ENCODE measurements at places on chromosomes 2 and 18. TPM values are rescaled to one million over a fixed set of nuclear protein-coding genes. Genes with fewer than 3 reads are reported as not detected.
A peak's percentile ranks its signal among the peaks of the same experiment; 100 is the strongest.

The STARD6 gene
- not detected for total RNA-seq

- no peak overlapping the region for H3K4me3 ChIP-seq
- H3K4me1 ChIP-seq, result peaks cover 25% of the 10 kb centered on the region
These were observed 31.4 kb downstream of the ZCCHC2 start for GRCh38 chr18:62554061-62554815.

DNA sequence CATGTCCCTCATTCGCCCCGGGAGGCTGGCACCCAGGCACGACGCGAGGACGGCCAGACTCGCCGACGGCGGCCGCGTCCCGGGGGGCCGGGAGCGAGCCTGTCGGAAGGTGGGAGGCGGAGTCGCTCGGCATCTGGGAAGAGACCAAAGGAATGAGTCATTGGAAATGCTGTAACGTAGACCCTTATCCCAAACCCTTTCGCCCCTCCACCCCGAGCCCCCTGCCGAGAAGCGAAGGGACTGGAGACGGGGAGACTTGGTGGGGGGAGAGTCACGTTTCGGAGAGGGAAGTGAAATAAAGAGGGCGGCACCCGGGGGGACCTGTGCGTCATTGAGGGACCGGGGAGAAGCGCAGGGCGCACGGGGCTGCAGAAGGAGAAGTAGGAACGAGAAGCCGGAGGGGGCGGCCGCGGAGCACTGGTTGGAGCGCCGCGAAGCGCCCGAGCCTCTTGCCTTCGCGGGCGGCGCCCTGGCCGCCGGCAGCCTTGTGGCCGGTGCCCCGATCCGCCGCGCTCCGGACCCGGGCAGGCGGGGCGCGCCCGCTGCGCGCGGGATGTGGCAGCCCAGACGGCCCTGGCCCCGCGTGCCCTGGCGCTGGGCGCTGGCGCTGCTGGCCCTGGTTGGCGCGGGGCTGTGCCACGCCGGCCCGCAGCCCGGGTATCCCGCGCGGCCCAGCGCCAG, at the start of gene EMILIN2:
Gene EMILIN2 (plus strand): TSS at position 371 of the 681 bp plus-strand sequence. CDS start 183 bp downstream, at position 554.
- H3K27me3 ChIP-seq, result peaks cover 36% of the 10 kb centered on the region
- H3K36me3 ChIP-seq, result no peaks in the 10 kb centered on the region
- H3K27ac ChIP-seq, result no peak within 1 kb of the TSS

- H3K4me1 ChIP-seq, result no peaks in the 10 kb centered on the region
- H3K27ac ChIP-seq, result no peak within 1 kb of the TSS
- no peak for DNase-seq
These were observed at the start of gene INHA for GRCh38 chr2:219572237-219573001. INHA (plus strand) TSS chr2:219572310; CDS start chr2:219572375, 65 bp downstream.

The TRPM8 gene
- not detected for total RNA-seq

The RESP18 gene
- total RNA-seq, result not detected

The CERKL gene
- not detected for total RNA-seq

The SUCLG1 gene
- 59.2 TPM for total RNA-seq

DNA sequence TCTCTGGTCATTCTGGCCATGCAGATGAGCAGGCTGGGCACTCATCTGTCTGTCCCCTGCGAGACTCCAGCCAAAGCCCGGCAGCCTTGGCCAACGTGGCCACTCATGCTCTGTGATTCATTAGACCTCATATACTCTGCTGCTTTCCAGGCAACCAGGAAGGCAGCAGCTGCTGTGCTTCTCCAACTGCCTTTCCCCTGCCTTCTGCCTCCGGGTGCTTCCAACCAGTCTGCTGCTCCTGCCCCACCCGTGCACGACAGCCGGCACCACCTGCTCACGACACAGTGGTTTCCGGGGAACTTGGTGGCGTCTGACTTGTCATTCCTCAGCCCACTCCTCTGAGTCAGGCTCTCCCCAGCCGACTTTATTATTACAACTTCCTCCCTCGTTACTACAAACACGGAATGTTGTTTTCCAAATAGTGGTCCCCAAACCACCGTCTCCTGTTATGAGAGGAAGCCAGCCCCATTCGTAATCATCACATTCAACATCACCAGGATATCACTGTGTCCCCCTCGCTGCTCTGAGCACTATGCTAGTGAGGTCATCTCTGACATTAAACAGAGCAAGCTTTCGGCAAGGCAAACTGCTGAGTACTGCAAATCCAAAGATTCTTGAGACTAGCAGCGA, 392.4 kb downstream of the ALK start:
- H3K27me3 ChIP-seq, result no peaks in the 10 kb centered on the region
- H3K4me1 ChIP-seq, result no peaks in the 10 kb centered on the region
- H3K36me3 ChIP-seq, result no peaks in the 10 kb centered on the region
- no peak for DNase-seq
- no peak overlapping the region for H3K27ac ChIP-seq

The NR4A2 gene
- 1.0 TPM for total RNA-seq

The ABCG5 gene
- total RNA-seq, result not detected

The RAPGEF4 gene
- total RNA-seq, result 8.8 TPM

GRCh38 chr18:13544953-13545352, 181.4 kb downstream of the FAM210A start:
- H3K27me3 ChIP-seq, result no peaks in the 10 kb centered on the region
- no peaks in the 10 kb centered on the region for H3K4me1 ChIP-seq
- no peak overlapping the region for H3K27ac ChIP-seq
- no peak overlapping the region for H3K4me3 ChIP-seq
- no peaks in the 10 kb centered on the region for H3K36me3 ChIP-seq

DNA sequence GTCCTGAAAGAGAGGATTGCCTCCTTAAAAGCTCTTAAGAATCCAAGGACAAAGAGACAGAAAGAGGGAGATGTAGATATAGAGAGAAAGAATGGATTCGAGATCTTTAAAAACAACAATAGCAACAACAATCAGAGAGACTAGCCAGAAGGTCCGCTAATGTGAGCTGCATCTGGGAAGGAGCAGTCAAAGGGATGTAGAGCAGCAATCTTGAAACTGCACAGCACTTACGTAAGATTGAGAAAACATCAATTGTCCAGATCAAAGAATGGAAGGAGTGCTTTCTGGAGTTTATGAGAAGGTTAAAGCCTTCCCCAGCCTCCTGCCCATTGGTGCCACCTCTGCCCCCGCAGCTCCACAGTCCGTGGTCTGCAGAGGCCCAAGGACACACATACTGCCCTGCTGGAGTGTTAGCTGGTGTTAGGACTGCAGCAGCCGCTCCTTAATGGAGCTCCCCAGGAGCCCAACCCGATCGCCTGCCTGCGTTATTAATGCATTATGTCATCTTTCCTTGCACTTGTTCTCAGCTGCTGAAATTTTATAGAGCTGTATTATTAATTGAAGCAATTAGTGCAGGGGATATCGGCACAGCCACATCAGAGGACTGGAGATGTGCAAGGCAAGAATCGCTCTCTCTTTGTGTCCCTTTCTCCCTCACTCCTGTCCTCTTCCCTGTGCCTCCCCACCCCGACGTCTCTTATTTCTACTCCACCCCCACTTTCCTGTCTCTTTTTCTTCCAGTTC, 94.2 kb upstream of the STPG4 start:
- peaks cover 5% of the 10 kb centered on the region for H3K27me3 ChIP-seq
- no peak overlapping the region for H3K27ac ChIP-seq
- no peaks in the 10 kb centered on the region for H3K4me1 ChIP-seq

- no peaks in the 10 kb centered on the region for H3K27me3 ChIP-seq
- no peak overlapping the region for H3K4me3 ChIP-seq
- no peaks in the 10 kb centered on the region for H3K36me3 ChIP-seq
- H3K27ac ChIP-seq, result no peak overlapping the region
These were observed 125.0 kb downstream of the ETAA1 start for GRCh38 chr2:67522148-67522547.

The KCNK3 gene
- total RNA-seq, result not detected

The UGT1A4 gene
- not detected for total RNA-seq

DNA sequence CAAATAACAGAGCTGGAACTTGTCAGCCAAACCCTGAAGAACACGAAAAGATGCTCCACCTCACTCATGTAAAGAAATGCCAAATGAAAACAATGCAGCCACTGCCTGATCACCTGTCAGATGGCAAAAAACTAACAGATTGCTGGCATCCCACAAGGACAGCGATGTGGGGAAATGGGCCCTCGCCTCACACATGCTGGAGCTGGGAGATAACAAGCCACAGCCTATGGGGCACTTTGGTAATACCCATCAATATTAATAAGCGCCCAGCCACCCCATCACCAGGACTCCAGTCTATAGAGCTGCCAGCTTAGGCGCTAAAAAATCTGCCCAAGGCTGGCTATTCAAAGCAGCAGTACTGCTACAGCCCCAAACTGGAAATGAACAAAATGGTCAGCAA, 27.0 kb downstream of the TFCP2L1 start:
- peaks cover 3% of the 10 kb centered on the region for H3K27me3 ChIP-seq
- no peak overlapping the region for H3K4me3 ChIP-seq
- no peak for DNase-seq
- peaks cover 3% of the 10 kb centered on the region for H3K4me1 ChIP-seq
- no peaks in the 10 kb centered on the region for H3K36me3 ChIP-seq

The CIB4 gene
- total RNA-seq, result not detected

- H3K4me3 ChIP-seq, result no peak overlapping the region
- DNase-seq, result peak; percentile 5
- no peak overlapping the region for H3K27ac ChIP-seq
- no peaks in the 10 kb centered on the region for H3K27me3 ChIP-seq
These were observed 260.6 kb upstream of the LINC00305 start for GRCh38 chr18:64409511-64409910.

- peak; percentile 60 for DNase-seq
- peak overlapping the region; percentile 85 for H3K27ac ChIP-seq
- H3K4me1 ChIP-seq, result peaks cover 21% of the 10 kb centered on the region
- H3K36me3 ChIP-seq, result no peaks in the 10 kb centered on the region
- H3K27me3 ChIP-seq, result no peaks in the 10 kb centered on the region
These were observed 796 bp downstream of the MYO1B start for GRCh38 chr2:191245869-191246531.

DNA sequence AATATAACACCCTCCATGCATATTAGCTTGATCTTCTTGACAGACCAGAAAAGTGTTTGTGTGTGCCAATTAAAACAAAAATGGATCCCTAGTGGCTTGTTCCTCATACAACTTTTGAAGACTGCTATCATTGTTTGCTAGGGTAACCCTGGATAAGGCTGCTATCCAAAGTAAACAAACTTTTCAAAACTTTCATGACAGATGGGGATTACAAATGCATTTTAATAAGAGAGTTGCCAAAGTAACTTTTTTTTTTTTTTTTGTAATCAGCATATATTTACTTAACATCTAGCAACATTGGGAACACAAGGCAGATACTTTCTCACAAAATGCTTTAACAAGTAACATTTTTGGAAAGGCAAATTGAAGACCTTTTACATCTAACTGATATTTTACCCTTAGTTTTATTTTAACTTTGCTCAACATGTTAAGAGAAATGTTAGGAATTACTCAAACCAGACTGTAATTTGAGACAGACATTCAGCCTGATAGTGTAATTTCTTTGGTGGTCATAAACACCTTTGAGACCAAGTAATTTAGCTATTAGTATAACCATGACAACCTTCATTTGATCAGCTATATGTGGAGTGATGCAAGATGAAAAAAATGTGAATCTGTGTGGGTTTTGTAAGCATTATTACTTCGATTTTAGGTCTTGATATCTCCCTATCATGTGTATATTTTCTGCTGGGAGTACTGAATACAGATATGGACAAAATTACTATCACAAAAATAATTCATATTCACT, 300.9 kb downstream of the ARHGAP15 start:
- H3K27me3 ChIP-seq, result no peaks in the 10 kb centered on the region
- no peaks in the 10 kb centered on the region for H3K36me3 ChIP-seq
- no peak overlapping the region for H3K27ac ChIP-seq
- peaks cover 14% of the 10 kb centered on the region for H3K4me1 ChIP-seq
- DNase-seq, result peak; percentile 86
- H3K4me3 ChIP-seq, result no peak overlapping the region

GRCh38 chr2:72395096-72395495, 247.4 kb upstream of the CYP26B1 start:
- no peaks in the 10 kb centered on the region for H3K27me3 ChIP-seq
- H3K36me3 ChIP-seq, result no peaks in the 10 kb centered on the region
- H3K27ac ChIP-seq, result no peak overlapping the region
- no peak overlapping the region for H3K4me3 ChIP-seq
- DNase-seq, result peak; percentile 19

GRCh38 chr2:158671360-158672245, 123.5 kb upstream of the DAPL1 start:
- no peak overlapping the region for H3K4me3 ChIP-seq
- DNase-seq, result no peak
- H3K27ac ChIP-seq, result no peak overlapping the region
- H3K27me3 ChIP-seq, result no peaks in the 10 kb centered on the region
